Right ventricle myocardium inferior (tissue), 1 donor: ENCODE measurements at places on chromosomes 7 and 10. TPM values are rescaled to one million over a fixed set of nuclear protein-coding genes. Genes with fewer than 3 reads are reported as not detected.

The CLRN3 gene
- not detected for total RNA-seq

The OR2A1 gene
- not detected for total RNA-seq

The PAX4 gene
- not detected for total RNA-seq

The PON1 gene
- total RNA-seq, result not detected

The SNX8 gene
- total RNA-seq, result 18.8 TPM

The SPDYE5 gene
- total RNA-seq, result not detected

The CALCR gene
- 0.05 TPM for total RNA-seq

The VAX1 gene
- not detected for total RNA-seq

The AKR1C8 gene
- not detected for total RNA-seq

The FOXP2 gene
- 2.4 TPM for total RNA-seq

The KEL gene
- 0.62 TPM for total RNA-seq
